Stimulated activated CD8-positive, alpha-beta memory T cell treated with anti-CD3 and anti-CD28 coated beads, Interleukin-2, amount 100 ng/mL, for 48 hours (primary cell): ENCODE measurements at places on chromosomes 5 and 9.

GRCh38 chr5:150036513-150036912 lies 36.0 kb downstream of the HMGXB3 start:
- no peak for DNase-seq

DNA sequence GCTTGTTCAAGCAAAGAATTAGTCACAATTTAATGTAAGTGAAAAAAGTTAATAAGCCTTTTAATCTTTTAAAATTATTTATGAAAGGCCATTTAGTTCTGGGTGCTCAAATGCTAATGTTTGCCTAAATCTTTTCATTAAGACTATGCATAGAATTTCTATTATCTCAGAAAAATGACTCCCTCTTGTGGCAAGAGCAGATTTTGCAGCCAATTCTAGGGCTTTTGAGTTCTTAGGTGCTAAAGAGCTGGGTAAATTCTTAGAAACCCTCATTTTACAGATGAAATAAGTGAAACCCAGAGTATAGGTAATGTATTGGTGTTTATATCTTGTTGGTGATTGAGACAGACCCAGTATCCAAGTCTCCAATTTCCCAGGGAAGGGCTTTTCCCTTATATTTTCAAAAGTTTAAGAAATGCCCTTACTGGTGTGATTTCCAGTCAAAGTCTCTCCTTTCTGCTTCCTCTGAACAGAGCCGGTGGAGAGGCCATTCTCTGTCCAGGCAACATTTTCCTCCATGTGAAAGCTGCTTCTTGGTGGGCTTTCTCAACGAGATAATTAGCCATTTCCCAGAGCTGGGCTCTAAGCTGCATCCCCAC lies 24.1 kb upstream of the PCSK5 start:
- DNase-seq: no peak

- no peak for DNase-seq
These were observed 119.8 kb downstream of the AUH start for GRCh38 chr9:91241909-91242308.

GRCh38 chr5:179732918-179733771 lies 523 bp downstream of the MAML1 start:
- no peak for DNase-seq

GRCh38 chr9:109981091-109981490 lies 201.1 kb downstream of the PALM2AKAP2 start:
- DNase-seq: no peak

DNA sequence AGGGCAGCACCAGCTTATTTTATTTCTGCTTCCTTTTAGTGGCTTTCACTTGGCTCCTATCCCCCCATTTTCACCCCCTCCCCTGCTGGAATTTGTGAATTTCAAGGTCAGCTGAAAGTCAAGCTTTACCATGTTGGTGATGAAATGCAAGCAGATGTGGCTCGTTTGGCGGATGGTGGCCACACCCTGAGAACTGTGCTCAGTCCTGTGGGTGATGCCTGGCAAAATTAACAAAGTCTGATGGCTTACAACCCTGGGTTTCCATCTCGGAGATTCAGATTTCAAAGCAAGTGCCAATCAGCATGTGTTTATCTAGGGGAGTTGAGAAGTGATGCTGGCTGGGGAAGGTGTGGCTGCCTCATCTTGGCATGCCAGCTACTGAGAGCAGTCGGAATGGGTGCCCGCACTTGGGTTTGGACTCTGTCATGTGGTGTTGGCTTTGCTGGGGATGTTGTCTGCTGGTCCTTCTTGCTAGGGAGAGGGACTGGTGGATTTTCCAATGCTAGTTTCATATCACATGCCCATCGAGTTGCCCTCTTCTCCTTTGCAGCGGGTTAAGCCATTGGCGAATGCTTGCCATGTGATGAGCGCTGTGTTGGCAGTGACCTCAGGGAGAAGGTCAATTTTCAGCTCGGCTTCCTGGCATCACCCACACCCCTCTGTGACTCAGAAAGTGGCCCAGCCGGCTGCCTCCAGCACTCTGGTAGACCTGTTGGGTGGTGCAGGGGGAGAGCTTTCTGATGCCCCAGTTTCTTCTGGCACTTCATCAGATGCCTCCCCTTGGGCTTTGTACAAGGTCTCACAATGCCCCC lies 77.0 kb upstream of the PITX1 start:
- no peak for DNase-seq

GRCh38 chr5:31937226-31937625 lies 236.9 kb downstream of the GOLPH3 start:
- DNase-seq: no peak

GRCh38 chr9:97176206-97176605 lies 131.3 kb upstream of the CCDC180 start:
- DNase-seq: no peak

DNA sequence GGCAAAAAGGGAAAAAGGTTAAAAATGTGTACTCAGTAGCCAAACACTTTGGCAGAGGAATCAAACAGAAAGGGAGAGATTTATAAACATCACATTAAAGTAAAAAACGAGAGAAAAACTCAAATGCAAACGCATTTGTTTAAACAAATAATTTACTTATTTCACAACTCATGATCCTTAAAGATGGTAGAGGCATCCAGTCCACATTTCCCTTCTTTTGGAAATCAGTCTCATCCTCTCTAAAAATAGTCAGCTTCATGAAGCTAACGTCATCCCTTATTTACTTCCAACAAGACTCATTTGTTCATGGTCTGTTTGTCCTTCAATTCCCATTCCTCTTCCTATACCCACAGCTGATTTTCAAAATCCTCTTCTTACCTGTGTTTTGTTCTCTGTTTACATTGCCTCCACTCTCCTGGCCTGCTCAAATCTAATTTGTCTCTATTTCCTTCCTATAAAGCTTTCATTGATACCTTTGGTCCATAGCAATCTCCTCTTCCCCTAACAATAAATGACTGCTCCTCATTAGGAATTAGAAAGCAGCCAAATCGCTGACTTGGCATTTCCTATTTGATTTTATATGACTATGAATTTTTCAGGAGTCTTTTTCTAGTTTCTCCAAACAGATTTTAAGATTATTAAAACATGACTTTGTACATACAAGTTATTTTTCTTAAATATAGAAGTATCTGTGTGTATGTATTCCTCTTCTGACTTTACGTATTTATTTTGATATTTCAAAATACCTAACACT lies 805.3 kb downstream of the TLE1 start:
- DNase-seq: no peak

DNA sequence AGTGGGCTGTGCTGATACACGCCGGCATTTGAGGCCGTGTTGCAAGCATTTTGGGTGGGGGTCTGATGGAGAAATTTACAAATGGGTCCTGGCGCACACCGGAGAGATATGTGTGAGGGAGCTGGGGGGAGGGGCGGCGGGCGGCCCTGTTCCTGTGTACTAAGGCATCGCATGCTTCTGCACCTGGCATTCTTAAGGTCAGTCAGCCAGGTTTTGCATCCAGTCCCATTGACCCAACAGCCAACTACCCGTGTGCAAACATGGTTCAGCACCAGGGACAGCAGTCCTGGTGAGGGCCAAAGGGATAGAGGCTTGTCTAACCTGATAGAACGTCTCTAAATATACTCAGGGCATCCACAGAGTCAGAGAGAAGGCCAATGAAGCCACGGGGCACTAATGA lies 839 bp downstream of the GABRG2 start:
- DNase-seq: no peak

- DNase-seq: no peak
These were observed 105.0 kb downstream of the SLC28A3 start for GRCh38 chr9:84235511-84235910.

GRCh38 chr5:168578538-168579487 lies at the start of gene PANK3:
TSS of gene PANK3 (minus strand) at chr5:168579368. CDS start at chr5:168579283, 85 bp downstream.
- no peak for DNase-seq

- DNase-seq: peak; percentile 23
These were observed 247.3 kb downstream of the MAN2A1 start for GRCh38 chr5:109936996-109937395.

DNA sequence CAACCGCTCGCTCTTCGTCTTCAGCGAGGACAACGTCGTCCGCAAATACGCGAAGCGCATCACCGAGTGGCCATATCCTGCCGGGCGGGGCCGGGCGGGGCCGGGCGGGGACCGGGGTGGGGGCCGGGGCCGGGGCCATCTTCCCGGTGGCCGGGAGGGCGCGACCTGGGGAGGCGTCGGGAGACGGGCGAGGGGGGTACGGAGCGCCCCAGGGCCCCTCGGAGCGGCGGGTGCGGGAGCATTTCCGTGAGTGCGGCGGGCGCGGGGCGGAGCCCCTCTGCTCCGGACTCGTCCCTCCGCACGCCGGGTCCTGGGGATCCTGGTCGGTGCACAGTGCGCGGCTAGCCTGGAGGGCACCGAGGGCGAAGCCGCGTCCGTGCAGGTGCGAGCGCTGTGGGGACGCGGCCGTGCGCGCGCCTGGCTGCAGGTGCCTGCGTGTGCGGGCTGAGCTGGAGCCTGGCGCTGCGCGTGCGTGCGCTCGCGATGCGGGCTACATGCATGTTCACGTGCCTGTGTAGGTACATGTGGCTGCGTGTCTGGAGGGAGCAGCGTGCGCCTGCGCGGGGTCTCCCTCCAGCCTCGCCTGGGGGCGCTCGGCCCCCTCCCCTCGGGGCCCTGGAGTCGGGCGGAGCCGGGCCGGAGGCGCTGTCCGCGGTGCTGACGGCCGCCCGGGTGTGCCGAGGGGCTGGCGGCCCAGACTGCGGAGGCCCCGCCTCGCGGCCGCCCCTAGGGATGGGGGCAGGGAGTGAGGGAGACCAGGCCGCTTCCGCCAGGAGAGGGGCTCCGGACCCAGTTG lies 762 bp downstream of the CACNA1B start:
- peak; percentile 9 for DNase-seq

DNA sequence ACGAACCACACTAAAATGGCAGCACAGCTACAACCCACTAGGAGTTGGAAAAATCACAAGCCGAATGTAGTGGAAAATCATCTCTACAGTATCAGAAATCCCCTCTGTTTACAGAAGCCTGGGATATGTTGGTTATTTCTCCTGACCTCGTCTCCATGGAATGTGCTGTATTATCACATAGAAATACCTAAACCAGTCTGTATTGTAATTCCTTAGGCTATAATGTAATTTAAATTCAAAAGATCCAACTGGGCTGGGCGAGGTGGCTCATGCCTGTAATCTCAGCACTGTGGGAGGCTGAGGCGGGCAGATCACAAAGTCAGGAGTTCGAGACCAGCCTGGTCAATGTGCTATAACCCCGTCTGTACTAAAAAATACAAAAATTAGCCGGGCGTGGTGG lies 244.8 kb upstream of the MPDZ start:
- no peak for DNase-seq

- DNase-seq: peak; percentile 25
These were observed 36.4 kb downstream of the GLT6D1 start for GRCh38 chr9:135602789-135603481.

DNA sequence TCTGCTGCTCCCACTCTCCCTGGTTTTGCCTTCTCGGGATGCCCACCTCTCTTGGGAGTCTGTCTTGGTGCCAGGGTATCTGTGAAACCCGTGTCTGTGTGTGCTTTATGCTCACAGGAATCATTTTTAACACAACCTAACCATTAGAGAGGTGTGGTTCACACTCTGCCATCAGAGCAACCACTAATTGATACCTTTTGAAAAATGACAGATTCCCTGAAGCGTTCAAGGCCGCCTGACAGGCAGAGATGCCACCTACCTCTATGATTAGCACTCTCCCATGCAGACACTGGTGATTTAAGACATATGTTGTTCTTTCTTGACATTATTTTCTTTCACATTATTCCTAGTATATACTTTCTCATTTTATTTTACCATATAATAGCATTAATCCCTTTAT lies 207.3 kb upstream of the SGCD start:
- DNase-seq: no peak

DNA sequence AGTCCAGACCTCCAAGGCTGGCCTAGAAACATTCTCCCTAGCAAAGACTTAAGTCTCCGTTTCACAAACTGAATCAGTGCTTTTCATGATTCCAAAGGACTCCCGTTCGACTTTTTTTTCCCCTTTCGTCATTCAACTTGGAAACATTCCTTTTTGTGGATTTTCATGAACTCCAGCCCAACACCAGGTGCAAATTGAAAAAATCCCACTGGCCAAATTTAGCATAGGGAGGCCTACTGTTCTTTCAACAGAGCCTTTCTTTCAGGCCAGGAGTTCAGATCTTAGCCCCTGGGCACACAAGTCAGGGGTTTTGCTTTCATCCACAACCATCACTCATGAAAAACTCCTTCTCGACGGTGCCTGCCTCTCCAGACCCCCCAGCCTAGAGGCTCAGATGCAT lies 285.3 kb downstream of the PIK3R1 start:
- no peak for DNase-seq

DNA sequence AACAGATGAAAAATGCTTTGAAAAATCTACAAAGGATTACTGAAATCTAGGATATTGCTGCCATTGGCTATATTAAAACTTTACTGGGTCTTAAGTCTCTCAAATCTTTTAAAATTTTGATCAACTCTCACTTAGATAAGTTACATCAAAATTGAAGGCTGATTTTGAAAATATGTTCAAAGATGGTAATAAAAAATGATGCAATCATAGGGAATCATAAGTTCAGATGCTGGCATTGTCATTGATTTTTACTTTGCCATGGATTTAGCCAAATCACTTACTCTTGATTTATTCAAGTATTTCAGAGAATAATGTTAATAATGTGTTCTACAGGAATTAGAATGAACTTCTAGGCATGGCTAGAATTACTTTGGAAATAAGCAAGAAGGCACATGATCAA lies 24.2 kb downstream of the LARS1 start:
- DNase-seq: no peak
